ENCODE measurements at places on chromosomes 6 and 20.

GRCh38 chr6:143100429-143100828, 39.7 kb downstream of the AIG1 start:
- no peak for DNase-seq

- no peak for DNase-seq
These were observed 11.7 kb downstream of the PHIP start for GRCh38 chr6:79066330-79066729.

DNA sequence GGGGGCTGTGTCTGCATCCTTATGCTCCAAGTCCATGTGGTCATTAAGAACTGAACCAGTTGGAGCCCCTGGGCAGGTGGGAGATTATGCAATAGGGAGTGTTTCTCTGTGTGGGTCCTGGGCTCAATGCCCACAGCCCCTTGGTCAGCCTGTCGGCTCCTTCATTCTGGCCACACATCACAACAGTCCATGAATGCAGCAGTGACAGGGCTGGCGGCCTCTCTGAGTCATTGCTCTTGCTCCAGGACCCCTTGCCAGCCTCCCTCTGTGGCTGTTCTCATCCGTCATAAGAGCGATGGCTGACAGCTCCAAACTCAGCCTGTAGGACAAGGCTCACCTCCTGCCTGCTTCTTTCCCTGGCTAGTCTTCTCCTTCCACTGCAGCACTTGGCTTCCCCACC, 609.5 kb upstream of the CDH4 start:
- DNase-seq: no peak

- no peak for DNase-seq
These were observed 65.8 kb downstream of the SYTL3 start for GRCh38 chr6:158715330-158716311.

- DNase-seq: no peak
These were observed 83.5 kb downstream of the SCML4 start for GRCh38 chr6:107740496-107741190.

GRCh38 chr6:138309695-138310094, 68.0 kb upstream of the SMIM28 start:
- no peak for DNase-seq

- no peak for DNase-seq
These were observed 44.7 kb downstream of the SOBP start for GRCh38 chr6:107534571-107535141.

DNA sequence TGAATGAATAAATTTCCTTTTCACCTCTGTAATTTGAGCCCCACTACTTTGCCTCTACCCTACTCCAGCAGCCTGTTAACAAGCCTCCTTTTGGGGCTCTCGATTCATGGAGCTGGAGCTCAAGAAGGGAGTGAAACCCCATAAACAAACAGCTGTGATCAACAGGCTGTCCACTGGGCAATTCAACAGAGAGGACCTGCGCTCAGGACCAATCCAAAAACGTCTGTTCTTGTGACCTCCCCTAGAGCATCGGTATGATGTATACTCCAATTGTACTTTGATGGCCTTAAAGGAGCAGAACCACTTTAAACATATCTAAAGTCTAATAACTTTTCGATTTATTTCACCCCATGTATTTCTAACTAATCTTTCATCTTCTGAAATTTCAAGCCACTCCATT, 37.4 kb downstream of the HIVEP2 start:
- no peak for DNase-seq

- no peak for DNase-seq
These were observed 170.2 kb downstream of the SLC24A3 start for GRCh38 chr20:19382386-19383340.

DNA sequence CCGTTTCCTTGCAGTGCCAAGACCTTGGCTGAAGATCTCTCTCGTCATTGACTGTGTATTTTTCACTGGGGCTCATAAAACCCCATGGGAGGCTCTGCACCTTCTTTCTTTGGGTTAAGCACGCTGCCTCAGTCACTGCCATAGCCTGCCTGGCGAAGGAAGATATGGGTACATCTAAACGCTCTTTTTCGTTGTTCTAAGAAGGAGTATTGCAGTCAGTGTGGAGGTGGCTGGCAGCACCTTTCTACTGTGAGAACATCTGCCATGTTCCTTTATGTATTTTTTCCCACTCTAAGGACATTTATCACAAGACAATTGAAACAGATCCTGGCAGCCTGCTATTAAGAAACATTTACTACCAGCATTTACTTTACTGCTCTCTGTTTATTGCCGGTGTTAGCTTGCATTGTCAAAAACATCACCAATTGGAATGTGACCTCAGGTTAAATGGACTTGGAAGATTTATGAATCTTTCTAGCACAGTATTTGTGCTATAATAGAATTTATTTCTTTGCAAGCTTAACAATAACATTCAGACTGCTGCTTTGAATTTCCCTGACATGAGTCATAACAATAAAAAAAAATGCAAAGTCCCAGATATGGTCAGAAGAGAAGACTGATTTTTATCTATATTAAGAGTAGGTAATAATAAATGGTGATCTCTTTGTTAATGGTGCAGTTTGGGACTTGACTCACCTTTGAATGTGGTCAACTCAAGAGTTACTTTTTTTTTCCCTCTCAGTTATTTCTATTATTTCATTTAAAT, 62.2 kb upstream of the CLDN20 start:
- peak; percentile 16 for DNase-seq

- DNase-seq: no peak
These were observed 377.5 kb upstream of the IRAK1BP1 start for GRCh38 chr6:78489874-78490273.

- no peak for DNase-seq
These were observed 164.5 kb downstream of the GRM4 start for GRCh38 chr6:33981421-33981820.

- peak; percentile 41 for DNase-seq
These were observed 541 bp downstream of the SNX21 start for GRCh38 chr20:45833883-45834796.

- DNase-seq: no peak
These were observed 205.5 kb downstream of the TFAP2B start for GRCh38 chr6:51024126-51024525.

- no peak for DNase-seq
These were observed 8.8 kb upstream of the VSX1 start for GRCh38 chr20:25090492-25091429.

DNA sequence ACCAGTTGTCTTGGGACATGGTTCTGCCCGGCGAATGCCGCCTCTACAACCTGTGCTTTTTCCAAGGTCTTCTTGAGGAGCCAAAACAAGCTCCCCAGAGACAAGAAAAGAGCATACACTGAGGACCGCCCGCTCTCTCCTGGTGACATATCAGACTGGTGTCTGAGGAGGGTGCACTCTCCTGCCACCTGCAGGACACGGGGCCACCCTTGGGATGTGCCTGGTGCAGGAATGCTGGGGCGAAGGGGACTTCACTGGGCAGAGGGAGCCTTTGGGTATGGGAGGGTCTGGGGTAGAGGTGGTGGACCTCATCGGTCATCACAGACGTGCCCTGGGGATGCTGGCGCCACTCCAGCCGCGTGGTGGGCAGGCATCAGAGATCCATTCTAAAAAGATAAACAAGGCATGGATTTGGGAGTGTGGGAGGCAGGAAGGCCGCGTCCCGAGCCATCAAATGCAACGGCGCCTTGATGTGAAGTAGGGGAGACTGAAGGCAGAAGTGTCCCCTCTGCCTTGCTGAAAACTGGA, 163.3 kb downstream of the CD83 start:
- no peak for DNase-seq

- DNase-seq: no peak
These were observed 16.7 kb downstream of the RPP21 start for GRCh38 chr6:30361661-30362060.

DNA sequence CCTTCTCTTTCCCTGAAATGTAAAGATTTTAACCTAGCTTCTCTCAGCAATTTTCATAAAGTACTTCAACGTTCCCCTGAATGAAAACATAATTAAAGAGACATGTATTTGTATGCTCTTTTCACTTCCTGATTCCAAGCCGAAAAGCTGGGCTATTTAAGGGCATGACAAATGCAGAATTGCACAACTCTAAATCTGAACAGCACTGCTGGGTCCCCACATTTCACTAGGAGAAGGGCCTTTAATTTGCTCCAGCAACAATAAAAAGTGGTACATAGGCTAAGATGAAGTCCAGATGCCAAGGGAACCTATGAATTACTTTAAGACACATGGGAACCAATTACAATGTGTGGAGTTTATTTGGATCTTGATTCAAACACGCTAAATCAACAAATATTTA, 42.0 kb downstream of the IRAK1BP1 start:
- no peak for DNase-seq

- no peak for DNase-seq
These were observed 10.4 kb upstream of the ELMO2 start for GRCh38 chr20:46416839-46417238.

DNA sequence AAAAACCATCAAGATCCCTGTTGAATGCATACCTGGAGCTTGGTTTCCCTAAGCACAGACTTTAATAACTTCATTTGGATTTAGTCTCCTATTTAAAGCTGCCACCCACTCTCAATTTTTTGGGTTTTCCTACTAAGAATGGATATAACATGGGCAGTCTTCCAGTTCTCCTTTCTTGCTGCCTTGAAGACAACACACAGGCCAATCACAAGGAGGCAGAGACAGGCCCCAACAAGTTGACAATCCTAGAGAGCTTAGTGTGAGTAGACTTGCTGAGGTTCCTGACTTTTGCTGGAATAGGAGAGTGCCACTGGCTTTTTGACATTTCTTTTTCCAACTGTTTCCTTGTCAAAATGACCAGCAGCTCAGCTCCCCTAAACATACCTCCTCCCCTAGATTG, 112.3 kb upstream of the ESR1 start:
- DNase-seq: no peak

DNA sequence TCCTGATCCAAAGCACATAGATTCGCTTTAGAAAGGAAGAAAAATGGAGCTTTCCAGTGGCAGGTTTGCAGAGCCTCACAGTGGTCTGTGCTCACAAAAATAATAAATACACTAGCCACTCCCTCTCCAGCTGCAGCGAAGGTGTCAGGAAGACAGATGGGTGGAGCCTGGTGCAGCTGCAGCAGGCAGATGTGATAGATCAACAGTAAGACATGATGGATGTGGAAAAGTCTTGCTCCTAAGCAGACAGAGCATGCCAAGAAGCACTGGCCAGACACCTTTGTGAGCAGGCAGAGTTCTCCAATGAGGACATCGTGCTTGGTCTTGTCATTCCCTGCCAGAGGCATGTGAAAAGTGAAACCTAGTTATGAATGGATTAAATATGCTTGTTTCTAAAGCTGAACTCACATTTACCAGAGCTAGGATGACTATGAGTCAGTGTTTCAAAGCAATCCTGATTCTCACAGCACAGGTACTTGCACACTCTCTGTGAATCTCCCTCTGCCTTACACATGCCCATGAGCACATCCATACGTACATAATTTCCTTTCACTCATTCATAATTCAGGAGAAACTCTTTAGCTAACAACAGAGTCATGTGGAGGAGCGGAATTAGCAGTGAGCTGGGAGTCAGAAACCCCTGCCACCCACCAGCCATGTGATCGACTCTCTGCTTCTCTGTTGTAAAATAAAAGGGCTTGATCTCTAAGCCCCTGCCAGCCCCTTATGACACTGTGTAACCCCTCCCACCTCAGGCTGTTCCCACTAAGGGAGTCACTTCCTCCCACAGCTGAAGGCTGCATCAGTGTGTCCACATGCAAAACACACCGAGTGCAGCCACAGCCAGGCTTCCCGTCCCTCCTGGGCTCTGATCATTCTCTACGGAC, 111.2 kb downstream of the SCML4 start:
- no peak for DNase-seq

DNA sequence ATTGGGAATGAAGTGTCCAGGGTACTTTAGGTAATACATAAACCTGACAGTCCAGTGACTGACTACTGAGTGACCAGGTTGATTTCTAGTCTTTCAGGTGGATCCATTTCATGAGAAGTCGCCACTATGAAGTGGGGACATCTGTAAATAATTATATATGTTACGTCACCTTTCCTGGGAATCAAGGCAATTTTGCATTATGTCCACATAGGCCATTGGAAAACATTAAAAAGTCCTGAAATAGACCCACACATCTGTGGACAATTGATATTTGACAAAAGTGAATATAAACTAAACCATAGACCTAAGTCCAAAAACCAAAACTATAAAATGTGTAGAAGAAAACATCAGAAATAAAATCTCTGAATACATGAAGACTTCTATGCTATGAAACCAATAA, 231.5 kb downstream of the C6orf118 start:
- DNase-seq: no peak

DNA sequence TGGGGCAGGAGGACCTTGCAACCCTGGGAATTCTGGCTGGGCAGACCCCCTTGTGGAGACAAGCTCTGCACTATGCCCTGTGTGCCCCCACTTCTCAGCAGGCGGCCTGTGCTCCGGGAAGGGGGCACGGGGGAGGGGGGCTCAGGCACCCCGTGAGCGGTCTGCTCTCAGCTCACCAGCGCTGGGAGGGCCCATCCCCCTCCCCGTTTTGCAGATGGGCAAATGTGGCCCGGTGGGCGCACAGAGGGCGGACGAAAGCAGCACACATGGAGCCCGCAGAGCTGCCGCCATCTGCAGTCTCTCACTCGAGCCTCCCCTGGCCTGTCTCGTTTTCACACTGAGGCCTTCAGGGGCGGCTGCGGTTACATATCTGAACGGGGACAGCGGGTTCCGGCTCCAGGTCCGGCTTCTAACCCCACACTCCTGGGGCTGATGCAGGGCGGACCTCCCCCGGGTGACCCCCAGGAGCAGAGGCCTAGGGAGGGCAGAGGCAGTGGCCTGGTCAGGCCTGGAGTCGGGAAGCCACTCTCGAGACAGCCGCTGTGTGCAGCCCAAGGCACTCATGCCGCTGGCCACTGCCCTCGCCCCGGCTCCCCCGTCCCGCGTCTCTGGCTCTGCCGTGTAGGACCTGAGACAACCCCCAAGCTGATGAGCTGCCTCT, 13.9 kb downstream of the CHRNA4 start:
- DNase-seq: no peak

DNA sequence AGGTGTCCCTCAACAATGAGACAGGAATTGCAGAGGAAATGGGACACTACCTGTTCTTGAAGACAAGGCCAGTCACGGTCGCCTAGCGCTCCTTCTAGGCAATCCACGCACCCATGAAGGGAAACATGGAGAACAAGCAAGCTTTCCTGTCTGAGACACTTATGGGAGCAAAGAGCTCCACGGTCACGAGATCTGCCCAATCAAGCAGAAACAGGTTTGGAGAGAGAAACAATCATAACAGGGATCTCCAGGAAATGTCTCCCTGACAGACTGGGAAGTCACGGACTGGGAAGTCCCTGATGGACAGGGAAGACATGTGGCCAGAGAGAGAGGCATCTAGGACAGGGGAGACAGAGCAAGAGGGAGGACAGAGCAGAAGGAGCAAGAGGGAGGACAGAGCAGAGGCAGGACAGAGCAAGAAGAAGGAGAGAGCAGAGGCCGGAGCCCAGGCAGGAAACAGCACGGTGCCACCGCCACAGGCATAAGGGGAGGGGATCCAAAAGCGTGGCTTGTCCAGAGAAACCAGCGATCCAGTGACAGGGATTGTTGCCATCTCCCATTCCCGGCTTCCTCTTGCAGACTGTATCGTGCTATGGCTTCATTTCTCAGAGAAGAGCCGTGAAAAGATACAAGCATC, 167.8 kb upstream of the ZNF337 start:
- DNase-seq: no peak

Measured in NCI-H1436 (cell line).